ENCODE measurements at places on chromosomes 13 and 19. TPM values are rescaled to one million over a fixed set of nuclear protein-coding genes. Genes with fewer than 3 reads are reported as not detected.

CEACAM4 gene
- total RNA-seq = not detected

GRCh38 chr19:13981988-13982501 is 24.1 kb downstream of the RFX1 start:
- DNase-seq = no peak

DNA sequence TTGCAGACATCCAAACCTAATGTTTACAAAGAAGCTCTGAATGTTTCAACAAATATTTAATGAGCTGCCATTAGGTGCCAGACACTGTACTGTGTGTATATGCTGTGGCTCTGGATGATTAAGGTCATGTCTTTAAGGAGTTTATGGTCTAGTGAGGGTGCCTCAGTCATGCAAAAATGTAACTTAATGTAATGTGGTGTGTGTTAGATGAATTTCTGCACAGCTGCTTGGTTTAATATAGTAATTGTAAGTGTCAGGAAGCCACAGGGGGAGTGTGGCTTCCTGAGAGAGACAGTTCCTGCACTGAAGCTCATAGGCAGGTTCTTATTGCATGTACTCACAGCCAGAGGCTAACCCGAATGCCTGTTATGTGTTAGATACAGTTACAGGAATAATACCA is 43.3 kb downstream of the SPATA13 start:
- no peak for DNase-seq

DNA sequence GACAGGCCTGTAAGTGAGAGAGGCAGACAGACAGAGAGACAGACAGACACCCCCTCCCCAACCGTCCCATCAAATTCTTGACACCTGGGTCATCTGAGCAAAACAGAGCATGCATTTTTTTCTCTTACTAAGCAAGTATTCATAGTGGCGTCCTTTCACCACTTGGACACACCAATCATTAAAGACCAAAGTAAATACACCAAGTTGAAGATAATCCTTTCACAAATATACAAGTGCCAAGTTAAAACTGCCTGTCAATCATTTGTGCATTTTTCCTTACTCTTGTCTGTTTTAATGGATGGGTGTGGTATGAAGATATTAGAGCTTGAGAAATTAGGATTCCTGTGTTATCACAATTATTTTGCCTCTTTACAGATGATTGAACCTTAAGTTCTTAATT is 337.3 kb downstream of the ATP8A2 start:
- no peak for DNase-seq

- DNase-seq = no peak
Observed at GRCh38 chr19:57031106-57031505, 88.7 kb upstream of the USP29 start.

PRX gene
- total RNA-seq = 5.0 TPM

DNA sequence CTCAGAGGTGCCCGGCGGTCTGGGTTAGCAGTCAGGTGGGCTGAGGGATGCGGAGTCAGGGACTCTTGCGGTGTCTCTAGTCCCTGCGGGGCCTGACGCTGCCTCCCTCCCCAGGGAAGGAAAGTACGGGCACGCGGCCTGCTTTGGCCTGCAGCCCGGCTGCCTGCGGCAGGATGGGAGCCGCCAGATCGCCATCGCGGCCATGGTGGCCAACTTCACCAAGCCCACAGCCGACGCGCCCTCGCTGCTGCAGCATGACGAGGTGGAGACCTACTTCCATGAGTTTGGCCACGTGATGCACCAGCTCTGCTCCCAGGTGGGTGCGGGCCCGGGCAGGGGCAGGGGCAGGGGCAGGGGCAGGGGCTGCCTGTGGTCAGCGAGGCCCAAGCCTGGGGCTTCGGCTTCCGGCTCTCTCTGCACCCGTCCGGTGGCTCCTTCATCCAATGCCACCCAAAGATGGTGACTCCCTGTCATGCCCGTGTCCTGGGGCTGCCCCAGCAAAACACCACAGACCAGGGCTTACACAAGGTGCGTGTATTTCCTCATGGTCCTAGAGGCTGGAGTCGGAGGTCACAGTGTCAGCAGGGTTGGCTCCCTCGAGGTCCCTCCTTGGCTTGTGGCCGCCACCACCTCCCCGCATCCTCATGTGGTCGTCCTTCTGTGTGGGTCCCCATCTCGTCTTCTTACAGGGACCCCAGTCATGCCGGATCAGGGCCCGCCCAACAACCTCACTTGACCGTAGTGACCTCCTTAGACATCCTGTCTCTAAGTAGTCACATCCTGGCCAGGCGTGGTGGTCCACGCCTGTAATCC is 11.3 kb upstream of the ZNF554 start:
- DNase-seq = peak; percentile 81

LILRB4 gene
- not detected for total RNA-seq

DNA sequence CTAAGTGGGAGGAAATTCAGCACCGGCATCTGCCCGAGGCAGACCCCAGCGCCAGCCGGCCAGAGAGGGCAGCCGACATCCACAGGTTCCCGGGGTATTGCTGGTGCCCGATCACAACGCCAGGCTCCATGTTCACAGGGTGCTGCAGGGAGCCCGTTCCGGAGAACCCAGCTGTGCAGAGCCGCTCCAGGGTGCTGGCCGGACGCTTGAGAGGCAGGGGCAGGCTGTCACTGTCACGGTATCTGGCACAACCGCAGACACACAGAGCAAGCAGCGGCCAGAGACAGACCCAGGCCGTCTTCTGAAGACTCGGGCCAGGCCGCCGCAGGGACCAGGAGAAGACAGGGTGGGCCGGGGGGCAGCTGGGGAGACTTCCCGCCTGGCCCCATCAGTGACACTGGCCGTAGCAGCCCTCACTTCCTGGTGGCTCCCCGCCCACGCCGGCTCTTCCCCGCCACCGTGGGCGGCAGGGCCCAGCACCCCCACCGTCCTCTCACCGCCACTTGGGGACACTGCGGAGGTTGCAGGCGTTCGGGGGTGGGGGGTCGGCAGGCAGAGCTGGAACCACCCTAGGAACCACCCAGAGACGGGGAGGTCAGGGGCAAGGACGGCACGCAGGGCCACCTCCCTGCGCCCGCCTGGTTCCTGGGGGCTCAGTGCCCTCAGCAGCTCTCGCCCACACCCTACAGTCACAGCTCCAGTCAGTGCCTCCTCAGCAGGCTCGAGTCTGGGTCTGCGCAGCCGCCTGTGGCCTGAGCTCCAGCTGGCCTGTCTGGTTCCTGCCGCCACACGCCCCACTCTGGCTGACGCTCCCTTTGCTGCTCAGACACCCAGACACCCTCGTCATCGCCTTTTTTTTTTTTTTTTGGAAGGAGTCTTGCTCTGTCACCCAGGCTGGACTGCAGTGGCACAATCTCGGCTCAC is 3.8 kb downstream of the RNF126 start:
- no peak for DNase-seq

PDE4C gene
- total RNA-seq = 0.21 TPM

GRCh38 chr13:31629085-31629780 is 110.1 kb upstream of the RXFP2 start:
- no peak for DNase-seq

- DNase-seq = no peak
Observed at GRCh38 chr19:38742906-38743305, 1.4 kb downstream of the CAPN12 start.

SIAH3 gene
- total RNA-seq = not detected

DNA sequence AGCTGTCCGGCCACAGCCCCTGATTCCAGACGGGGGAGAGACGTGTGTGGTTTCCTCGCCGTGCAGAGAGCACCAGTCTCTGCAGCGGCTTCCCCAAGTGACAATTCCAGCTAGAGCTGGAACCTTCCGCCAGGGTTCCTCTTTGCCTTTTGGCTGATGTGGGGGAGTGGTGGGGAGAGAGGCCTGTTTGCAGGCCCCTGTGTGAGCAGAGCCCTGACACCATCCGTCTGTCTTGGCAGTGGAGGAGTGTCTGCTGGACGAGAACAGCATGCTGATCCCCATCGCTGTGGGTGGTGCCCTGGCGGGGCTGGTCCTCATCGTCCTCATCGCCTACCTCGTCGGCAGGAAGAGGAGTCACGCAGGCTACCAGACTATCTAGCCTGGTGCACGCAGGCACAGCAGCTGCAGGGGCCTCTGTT is 25.0 kb downstream of the LAMP1 start:
- no peak for DNase-seq

GRCh38 chr13:20860844-20861243 is 41.7 kb downstream of the XPO4 start:
- DNase-seq = no peak

- no peak for DNase-seq
Observed at GRCh38 chr13:50126263-50126992, 111.2 kb downstream of the KCNRG start.

DNA sequence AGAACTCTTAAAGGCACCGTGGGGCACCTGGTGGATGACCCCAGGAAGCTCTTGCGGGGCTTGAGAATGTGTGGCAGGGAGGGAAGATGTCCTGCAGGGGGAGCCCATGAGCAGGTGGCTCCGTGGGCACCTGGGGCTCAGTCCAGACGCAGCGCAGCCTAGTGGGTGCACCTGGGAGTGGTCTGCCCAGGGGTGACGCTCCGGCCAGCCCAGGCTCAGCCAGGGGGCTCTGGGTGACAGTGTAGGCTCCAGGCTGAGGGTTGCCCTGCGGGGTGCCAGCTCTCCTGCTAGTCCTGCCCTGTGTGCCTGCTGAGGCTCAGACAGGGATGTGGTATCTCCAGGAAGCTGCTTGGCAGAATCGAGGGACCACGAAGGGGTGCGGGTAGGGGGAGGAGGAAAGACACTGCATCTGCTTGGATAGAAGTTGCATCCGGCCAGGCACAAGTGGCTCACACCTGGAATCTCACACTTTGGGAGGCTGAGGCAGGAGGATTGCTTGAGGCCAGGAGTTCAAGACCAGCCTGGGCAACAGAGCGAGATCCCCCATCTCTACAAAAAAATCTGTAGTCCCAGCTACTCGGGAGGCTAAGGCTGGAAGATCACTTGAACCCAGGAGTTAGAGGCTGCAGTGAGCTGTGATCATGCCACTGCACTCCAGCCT is 15.0 kb upstream of the PGLS start:
- no peak for DNase-seq

GJB6 gene
- not detected for total RNA-seq
